ENCODE measurements at places on chromosomes 12 and 14. TPM values are rescaled to one million over a fixed set of nuclear protein-coding genes. Genes with fewer than 3 reads are reported as not detected.

GRCh38 chr12:130161261-130162243, 712 bp upstream of the FZD10 start:
- no peaks in the 10 kb centered on the region for H3K4me1 ChIP-seq
- H3K27ac ChIP-seq: no peak overlapping the region
- H3K27me3 ChIP-seq: peaks cover 31% of the 10 kb centered on the region
- DNase-seq: no peak

- H3K36me3 ChIP-seq: no peaks in the 10 kb centered on the region
- 0 out of 2 replicates have a peak, but pooled peaks cover 2% of the 10 kb centered on the region for H3K4me1 ChIP-seq
- DNase-seq: no peak
- no peaks in the 10 kb centered on the region for H3K27me3 ChIP-seq
- H3K27ac ChIP-seq: no peak overlapping the region
- H3K4me3 ChIP-seq: no peak overlapping the region
These were observed 26.0 kb upstream of the CD27 start for GRCh38 chr12:6418796-6419195.

The GLIPR1L1 gene
- total RNA-seq: not detected

GRCh38 chr14:38224338-38224737, 16.6 kb downstream of the SSTR1 start:
- DNase-seq: no peak
- no peaks in the 10 kb centered on the region for H3K36me3 ChIP-seq
- H3K27ac ChIP-seq: no peak overlapping the region
- no peak overlapping the region for H3K4me3 ChIP-seq
- no peaks in the 10 kb centered on the region for H3K27me3 ChIP-seq

DNA sequence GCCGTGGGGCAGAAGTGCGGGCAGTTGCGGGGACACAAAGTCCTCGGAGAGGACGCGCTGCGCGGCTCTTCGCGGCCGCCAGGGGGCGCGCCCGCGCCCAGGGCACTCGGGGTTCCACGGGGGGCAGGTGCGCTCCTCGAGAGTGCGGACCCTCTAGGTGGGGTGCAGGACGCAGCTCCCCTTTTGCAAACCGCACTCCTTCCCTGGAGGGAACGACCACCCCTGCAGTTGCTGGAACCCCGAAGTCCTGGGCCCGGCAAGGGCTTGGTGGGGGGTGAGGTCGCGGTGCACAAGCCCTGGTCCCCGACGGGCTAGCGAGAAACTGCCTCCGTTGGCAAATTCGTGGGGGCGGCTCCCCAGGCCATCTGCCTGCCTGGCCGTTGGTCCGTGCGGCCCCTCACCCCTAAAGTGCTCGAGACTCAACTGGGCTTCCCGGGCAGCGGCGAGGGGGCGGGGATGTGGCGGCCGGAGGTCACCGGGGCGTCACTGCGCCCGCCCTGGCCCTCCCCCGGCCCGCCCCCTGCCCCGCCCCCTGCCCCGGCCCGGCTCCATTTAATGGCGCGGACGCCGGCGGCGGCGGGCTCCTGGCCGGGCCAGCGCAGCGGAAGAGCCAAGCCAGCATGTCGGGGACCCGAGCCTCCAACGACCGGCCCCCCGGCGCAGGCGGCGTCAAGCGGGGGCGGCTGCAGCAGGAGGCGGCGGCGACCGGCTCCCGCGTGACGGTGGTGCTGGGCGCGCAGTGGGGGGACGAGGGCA, at the start of gene ADSS1:
Gene ADSS1 (plus strand): TSS at position 579 of the 756 bp plus-strand sequence. CDS start 42 bp downstream, at position 621.
- H3K4me3 ChIP-seq: peak within 1 kb of the TSS; percentile 68
- no peak within 1 kb of the TSS for H3K27ac ChIP-seq
- DNase-seq: no peak

DNA sequence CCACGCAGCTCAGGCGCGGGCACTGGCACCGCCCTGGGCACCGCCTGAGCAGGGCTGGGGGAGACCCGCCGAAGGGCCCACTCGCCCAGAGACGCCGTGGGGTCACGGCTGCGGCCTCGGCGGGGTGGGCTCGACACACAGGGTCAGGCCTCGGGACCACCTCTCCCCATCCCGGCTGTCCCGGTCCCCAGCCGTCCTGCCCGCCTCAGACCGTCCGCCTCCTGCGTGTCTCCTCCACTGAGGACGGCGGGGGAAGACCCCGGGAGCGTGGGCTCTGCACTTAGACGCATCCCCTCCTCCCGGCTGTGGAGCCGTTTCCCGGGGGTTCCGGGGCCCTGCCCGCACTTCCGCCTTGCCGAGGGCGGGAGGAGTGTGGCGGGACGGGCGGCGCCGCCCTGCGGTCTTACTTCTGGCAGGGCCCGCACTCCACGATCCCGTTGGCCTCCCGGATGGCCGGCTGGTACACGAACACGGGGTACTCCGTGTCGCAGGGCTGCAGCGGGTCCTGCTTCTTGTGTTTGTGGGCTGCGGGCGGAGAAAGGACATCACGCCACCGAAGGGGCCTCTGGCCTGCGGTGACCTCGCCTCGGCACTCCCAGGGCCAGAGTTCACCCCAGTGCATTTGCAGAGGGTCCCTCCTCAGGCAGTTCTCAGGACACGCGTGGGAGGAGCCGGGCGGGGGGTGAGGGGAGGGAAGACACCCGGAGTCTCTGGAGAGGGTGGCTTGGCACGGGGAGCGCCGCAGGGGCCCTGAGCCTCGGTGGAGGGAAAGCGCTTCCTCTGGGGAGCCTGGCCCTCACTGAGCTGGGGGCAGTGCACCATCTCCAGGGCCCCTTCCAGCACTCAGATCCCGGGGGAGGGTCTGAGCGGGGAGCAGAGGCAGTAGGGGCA, 23.1 kb upstream of the LRTM2 start:
- H3K36me3 ChIP-seq: no peaks in the 10 kb centered on the region
- no peak for DNase-seq
- peaks cover 12% of the 10 kb centered on the region for H3K27me3 ChIP-seq
- H3K27ac ChIP-seq: no peak overlapping the region
- H3K4me3 ChIP-seq: peak overlapping the region; percentile 50
- peaks cover 6% of the 10 kb centered on the region for H3K4me1 ChIP-seq

- H3K27ac ChIP-seq: no peak overlapping the region
- no peaks in the 10 kb centered on the region for H3K36me3 ChIP-seq
- no peaks in the 10 kb centered on the region for H3K27me3 ChIP-seq
- H3K4me1 ChIP-seq: peaks cover 18% of the 10 kb centered on the region
- no peak overlapping the region for H3K4me3 ChIP-seq
These were observed 80.4 kb downstream of the VWF start for GRCh38 chr12:6044082-6044481.

Measured in PC-9 (cell line).